ENCODE measurements at places on chromosomes 11 and 22. TPM values are rescaled to one million over a fixed set of nuclear protein-coding genes. Genes with fewer than 3 reads are reported as not detected.

DNA sequence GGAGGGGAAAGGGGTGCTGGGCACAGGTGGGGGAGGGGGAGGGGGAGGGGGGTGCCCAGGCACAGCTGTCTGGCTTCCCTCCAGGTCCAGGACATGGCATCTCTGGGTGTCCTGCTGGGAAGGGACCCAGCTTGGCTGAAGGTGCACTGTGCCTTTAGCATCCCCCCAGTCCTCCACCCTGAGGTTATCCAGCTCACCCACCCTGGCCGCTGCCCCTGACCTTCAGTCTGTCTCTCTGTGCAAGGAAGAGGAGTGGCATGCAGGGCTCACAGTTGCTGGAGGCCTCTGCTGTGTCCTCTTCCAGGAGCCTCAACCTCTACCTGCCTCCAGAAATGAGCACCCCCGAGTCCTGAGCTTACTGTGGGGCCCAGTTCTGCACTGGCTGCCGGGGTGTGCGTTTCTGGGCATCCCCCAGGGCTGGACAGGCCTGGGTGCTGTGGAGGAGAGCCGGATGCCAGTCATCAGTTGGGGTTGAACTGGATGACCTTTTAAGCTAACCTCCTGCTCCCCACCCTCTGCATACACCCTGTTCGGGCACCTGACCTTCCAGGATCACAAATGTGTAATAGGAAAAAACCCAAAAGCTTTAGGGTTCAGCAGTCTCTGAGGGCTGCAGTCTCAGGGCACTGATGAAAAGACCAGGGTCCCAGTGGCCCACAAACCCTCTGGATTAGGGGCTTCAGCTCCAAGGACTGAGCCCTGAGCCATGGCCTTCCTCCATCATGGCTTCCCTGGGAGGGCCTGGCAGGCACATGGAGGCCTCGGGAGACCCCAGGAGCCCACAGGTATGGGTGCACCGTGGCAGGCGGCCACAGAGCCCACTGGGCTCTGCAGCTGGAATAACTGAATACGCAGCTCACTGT is 9.6 kb upstream of the CTSD start:
- DNase-seq = no peak

DNA sequence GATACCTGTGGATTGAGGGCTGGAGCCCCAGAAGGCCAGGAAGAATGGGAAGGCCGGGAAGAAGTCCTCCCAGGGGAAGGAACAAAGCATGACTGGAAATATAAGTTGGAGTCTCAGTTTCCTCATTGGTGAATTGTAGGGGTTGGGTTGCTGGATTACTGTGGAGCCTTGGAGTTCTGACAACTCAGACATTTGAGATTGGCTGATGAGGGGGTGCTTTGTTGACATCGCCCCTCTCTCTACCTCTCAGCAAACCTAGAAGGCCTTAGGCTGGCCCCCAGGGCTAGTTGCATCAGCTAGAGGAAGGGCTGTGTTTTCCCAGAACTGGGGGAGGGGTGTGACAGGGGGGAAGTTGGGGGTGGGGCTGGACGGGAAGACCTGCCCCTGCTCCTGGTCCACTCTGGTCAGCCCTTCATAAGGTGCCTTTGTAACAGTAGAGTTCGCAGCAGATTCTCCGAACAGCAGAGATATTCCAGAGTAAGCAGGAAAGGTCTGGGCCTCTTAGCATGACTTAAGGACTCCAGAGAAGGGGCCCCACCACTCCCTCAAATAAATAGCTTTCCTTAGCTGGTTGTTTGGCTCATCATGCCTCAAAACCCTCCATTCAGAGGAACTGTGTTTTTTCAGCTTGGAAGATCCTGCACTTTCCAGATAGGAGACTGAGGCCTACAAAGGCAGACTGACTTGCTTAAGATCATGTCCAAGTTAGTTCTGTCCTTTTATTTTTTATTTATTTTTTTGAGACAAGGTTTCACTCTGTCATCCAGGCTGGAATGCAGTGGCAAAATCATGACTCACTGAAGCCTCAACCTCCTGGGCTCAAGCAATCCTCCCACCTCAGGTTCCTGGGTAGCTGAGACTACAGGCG is 12.5 kb upstream of the THRSP start:
- DNase-seq = no peak

DNA sequence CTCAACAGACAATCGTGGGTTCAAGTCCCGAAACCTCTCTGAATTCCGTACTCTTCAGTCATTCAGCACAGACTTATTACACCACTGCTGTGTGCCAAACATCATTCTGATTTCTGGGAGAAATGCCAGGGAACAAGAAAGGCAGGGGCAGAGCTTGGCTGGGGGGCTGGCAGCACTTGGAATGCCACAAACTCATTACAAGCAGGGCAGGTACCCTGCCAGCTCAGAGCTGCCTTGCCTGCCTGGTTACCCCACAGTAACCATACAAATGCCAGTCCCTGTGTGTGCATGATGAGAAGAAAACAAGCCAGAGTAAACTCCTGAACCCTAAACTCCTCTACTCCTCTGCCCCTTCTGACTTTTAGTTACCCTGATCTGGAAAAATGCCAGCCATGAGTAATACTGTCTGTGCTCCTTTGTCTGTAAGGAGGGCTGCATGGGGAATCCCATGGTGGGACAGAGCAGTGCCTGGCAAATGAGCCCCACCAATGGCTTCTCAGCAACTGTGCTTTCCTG is 6.9 kb upstream of the RAD9A start:
- no peak for DNase-seq

- no peak for DNase-seq
Observed at GRCh38 chr11:16839821-16840220, 101.4 kb downstream of the C11orf58 start.

DNA sequence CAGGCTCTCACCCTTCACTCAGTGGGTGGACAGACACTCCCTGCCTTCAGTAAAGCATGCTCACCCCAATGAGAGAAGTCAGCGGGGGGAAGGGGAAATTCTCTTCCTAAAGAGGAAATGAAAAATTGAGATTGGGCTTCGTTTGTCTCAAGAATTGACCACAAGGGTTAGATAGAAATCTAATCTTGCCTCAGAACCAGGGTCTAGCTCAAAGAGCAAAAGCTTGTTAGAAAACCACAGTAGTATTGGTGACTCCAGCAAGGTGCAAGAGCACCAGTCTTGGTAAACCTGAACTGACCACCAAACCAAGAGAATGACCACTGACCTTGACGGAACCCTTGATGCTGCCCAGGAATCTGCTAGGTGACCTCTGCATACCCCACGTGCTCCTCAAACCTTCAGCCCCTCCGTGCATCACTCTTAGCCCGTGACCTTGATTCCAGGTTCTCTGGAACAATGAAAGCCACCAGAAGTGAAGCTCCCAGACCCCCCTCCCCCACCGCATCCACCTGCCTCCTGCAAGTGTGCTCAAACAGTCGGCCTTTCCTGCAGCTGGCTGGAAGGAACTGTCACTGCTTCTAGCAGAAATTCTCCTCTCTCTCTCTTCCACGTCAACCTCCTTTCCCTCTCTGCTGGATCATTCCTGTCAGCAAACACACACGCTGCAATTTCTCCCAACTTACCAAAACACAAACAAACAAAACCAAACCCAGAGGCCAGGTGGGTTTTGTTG is 3.1 kb upstream of the TMA7B start:
- DNase-seq = no peak

- DNase-seq = no peak
Observed at GRCh38 chr11:134633276-134633675, 221.2 kb upstream of the B3GAT1 start.

Gene ELMOD1
- total RNA-seq = not detected

DNA sequence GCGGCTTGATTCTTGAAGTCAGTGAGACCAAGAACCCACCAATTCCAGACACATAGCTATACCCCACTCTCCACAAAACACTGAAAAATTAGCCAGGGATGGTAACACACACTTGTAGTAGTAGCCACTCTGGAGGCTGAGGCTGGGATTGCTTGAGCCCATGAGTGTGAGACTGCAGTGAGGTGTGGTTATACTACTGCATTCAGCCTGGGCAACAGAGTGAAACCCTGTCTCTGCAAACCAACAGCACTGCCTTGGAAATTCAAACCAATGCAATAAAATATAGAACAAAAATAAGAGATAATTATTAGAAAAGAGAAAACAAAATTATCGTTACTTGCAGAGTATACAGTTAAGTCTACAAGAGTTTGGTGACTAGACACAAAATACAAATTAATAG is 20.2 kb upstream of the PRDM10 start:
- no peak for DNase-seq

DNA sequence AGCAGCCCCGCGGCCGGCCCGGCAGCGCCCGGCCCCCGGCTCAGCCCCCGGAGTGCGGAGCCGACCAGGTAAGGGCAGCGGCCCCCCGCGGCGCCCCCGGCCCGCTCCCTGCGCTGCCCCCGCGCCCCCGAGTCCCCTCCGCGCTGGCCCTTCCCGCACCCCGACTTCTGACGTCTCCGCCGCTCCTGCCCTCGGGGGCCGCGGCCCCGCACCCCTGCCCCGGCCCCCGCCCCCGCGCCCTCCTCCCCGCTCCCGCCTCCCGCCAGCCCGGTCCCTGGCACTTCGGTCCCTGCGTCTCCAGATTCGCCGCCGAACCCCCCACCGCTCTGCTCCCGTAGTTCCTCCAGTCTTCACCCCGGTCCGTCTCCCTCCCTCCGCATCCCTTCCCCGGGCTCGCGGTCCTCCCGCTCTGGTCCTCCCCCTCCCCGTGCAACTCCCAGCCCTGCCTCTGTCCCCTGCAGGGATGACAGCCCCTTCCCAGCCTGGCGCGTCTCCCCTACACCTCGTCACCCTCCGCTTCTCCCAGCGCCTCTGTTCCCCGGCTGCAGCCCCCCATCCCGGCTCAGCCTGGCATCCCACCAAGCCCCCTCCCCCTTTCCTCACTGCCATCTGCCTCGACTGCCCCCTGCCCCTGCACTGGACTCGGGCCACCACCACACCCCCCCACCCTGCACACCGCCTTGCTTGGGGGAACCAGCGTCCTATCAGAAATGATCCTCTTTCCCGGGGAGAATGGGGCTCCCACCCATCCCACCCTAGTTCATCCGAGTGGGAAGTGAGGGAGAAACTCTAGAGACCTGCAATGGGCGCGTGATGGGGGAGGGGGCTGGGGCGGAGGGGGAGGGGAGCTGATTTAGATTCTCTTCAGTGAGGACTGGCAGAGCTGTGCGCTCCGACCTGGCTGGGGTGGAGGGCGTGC is 531 bp downstream of the GRIK4 start:
- no peak for DNase-seq

- no peak for DNase-seq
Observed at GRCh38 chr11:7909585-7910285, 21.3 kb downstream of the OR10A6 start.

DNA sequence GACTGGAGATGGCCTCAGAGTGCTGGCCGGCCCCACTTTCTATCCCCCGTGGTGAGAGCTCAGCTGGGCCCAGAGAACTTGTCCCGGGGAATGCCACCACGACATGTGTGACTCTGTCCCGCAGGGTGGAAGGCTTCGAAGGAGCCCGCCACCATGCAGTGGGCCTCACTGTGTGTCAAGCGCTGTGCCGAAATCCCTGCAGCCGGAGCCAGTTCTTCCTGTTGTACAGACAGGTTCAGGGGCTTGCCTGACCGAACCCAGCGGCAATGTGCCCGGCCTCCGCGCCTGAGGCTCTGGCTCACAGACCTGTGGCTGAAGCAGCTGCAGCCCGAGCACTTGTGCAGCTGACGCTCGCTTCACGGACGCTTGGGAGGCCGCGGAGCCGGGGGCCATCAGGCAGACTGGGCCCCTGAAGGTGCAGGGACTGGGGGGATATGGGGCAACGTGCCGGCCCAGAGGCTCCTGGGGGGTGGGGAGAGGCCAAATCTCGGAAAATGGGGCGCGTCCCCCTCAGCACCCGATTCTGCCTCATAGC is 650 bp downstream of the PPM1F start:
- DNase-seq = peak; percentile 4

Gene RFPL3
- total RNA-seq = not detected

Gene OR8G1
- not detected for total RNA-seq

DNA sequence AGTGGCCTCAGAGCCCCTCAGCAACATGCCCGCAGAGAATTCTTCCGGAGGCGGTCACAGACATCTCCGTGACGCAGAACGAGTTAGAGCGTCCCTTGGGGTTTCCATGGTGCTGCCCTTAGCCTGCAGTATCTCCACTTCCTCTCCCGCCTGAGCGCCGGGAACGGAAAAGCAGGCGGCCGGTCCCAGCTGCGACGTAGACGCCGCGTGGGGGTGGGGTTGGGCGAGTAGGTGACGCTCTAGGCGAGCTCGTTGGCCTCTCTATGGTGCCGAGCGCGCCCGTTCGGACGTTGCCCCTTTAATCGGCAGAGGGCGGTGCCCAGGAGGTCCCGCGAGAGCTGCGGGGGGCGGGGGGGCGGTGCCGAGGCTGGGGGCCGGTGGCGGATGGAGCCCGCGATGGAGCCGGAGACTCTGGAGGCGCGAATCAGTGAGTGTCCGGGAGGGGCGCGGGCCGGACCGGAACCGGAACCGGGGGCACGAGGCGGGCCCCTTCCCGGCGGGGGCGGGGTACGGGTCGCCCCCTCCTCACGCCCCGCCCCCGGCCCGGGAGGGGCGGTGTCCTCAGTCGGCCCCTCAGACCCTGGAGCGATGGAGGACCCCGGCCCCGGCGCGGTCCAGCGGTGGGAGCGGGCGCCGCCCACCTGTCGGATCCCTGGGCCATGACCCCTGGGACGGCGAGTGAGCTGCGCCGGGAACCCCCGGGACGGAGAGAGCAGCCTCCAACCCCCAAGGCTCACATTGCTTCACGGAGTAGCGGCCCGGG is at the start of gene GGA1:
Gene GGA1, plus strand, starts transcription at position 358 of the 763 bp plus-strand sequence. Its CDS starts 27 bp downstream, at position 385.
- peak; percentile 95 for DNase-seq

DNA sequence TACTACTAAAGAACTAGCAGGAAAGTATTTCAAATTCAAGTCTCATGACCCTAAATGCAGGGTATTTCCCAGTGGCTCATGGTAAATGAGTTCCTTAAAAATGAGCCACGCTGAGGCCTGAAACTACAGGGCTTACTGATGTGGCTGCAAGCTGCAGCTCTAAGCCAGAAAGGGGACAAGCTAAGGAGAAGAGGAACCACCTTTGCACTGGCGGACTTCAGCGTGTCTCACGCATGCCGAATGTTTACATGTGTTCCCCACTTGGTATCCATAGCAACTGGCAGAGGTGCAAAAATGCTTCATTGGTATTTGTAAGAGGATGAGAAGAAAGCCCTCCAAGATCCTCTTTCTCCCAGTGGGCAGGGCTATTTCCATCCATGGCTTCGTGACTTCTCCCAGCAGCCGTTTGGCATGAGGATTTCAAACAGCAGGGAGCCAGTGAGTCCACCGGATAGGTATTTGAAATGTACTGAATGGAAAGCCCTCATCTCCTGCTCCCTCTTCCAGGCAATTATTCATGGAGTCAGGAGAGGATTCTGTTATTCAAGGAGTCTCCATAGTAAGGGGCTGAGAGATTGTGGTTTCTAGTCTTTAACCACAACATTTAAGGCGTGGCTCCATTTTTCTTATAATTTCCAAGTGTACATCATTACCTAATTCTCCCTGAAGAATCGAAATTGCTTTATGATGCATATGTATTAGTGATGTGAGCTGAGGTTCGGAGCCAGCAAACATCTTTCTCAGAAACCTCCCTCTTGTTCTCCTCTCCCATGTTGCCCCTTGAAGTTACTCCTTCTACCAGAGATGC is 55.3 kb upstream of the CD44 start:
- peak; percentile 56 for DNase-seq

GRCh38 chr11:66050581-66051231 is 1.5 kb upstream of the SF3B2 start:
- no peak for DNase-seq

Gene NLRP14
- total RNA-seq = not detected

GRCh38 chr11:122100037-122100755 is 15.8 kb downstream of the BLID start:
- no peak for DNase-seq

Gene TIMP3
- not detected for total RNA-seq

Gene FADS1
- total RNA-seq = 0.56 TPM
